ENCODE measurements at places on chromosomes 3 and 15.

DNA sequence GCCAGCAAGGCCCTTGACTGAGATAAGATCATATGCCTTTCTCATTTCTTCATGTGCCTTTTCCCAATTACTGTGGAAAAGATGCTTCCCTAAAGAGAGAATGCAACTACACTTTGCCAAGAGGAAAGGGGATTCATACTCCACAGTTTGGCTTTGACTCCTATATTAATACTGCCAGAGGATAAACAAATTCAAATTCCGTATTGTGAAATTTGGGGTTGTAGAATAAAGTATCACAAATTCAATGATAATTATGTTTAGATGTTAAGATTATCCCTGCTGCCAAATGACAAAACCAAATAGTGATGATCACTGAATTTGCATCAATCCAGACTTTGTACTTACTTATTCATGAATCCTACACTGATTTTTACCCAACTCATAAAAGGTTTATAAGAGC is 88.5 kb upstream of the MNS1 start:
- DNase-seq: no peak

- DNase-seq: no peak
Observed at GRCh38 chr3:158248261-158248660, 138.4 kb downstream of the RSRC1 start.

DNA sequence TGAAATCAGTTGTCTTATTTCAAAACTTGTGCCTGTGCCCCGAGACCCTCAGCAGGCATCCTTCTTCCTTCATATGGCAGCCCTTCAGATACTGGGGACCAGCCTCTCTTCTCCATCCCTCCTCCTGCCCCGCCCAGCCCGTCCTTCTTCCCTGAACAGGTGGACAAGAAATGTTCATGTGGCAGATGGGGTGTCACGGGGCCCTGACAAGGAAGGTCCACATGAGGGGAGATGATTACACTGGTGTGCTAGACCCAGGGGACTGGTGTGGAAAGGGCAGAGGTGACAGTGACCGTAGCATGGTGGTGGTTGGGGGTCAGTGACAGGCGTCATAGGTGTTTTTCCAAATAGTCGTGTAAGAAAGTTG is 150.9 kb downstream of the CHDH start:
- DNase-seq: no peak

- DNase-seq: no peak
Observed at GRCh38 chr3:62128051-62128450, 245.3 kb downstream of the FEZF2 start.

DNA sequence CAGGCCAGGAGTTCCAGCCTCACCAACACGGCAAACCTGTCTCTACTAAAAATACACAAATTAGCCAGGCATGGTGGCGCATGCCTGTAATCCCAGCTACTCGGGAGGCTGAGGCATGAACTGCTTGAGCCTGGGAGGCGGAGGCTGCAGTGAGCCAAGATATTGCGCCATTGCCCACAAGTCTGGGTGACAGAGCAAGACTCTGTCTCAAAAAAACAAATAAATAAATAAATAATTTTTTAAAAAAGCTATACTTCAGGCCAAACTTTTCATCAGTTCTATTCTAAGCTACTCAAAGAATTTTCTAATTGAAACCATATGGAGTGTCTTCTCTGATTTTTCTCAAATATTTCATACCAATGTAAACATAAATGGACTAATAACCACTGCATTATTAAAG is 43.5 kb downstream of the PHC3 start:
- DNase-seq: no peak

DNA sequence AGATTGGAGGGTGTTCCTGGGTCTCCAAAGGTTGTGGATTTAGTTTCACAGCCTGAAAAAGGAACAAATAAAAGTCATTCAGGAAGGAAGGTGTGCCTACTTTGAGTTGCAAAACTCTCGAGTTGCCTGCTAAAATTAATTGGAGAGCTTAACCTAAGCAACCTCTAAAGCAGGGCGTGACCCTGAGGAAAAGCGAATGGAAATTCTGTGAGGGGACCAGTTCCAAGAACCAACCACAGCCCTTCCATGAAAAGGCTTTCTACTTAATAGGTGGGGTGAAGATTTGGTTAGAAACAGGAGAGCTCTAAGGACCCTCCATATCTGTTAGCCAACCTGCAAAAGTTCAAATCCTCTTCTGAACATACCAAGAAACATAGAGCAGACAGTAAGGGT is 1.5 kb downstream of the CD80 start:
- DNase-seq: no peak

DNA sequence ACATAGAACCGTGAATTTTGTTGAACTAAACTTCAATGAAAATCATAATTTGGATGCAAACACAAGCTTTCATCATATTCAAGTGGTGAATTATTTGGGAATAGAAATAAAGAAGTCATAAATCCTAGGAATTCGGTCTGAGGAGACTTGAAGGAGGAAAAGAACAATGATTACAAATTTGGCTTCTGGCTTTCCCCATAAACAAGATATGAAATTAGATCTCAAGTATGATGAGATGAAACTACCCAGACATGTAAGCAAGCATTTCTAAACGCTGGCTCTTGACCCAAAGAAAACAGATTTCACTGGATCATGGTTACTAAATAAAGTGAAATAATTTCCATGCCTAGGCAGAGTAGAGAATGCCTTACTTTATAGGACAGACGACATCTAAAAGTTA is 146.9 kb upstream of the LRTM1 start:
- DNase-seq: no peak

- no peak for DNase-seq
Observed at GRCh38 chr15:75002398-75002797, 7.0 kb downstream of the SCAMP5 start.

GRCh38 chr3:108031895-108032294 is 58.9 kb downstream of the CD47 start:
- no peak for DNase-seq

DNA sequence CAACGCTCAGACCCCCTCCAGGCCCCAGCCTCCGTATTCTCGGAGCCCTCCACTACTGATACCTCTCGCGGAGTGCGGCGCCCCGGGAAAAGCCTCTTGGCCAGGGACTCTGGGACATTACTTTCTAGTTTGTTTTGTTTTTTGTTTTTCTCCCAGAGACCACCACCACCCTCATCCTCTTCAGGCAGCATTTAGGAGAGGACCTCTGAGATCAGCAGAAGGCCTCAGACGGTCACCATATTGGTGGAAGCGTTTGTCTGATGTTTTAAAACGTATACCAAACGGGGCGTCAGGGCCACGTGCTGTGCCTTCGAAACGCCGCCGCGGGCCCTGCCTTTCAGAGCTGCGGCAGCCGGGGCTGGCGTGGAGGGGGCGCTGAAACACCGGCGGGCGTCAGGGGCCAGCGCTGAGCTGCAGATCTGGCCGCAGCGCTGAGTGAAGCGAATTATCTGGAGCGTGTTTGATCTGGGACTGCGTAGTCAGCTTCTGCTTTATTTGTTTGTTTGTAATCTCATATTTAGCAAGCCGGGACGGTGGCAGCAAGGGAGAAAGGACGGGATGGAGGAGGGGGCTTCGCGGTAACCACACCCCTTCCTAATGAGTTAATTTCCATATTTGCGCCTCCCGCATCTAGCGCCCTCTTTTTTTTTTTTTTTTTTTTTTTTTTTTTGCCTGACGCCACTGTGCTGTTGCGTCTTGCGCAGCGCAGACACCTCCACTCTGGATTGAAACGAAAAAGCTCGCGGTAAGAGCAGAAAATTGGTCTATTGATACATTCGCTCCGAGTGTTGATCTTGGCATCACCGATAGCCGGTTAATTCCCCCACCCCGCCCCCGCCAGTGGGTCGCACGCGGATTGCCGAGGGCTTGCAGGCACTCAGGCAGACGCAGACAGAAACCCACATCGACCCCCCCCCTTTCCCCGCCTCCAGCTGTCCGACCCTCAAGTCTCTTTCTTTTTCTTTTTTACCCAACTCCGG is 14.9 kb downstream of the SOX2 start:
- DNase-seq: no peak

DNA sequence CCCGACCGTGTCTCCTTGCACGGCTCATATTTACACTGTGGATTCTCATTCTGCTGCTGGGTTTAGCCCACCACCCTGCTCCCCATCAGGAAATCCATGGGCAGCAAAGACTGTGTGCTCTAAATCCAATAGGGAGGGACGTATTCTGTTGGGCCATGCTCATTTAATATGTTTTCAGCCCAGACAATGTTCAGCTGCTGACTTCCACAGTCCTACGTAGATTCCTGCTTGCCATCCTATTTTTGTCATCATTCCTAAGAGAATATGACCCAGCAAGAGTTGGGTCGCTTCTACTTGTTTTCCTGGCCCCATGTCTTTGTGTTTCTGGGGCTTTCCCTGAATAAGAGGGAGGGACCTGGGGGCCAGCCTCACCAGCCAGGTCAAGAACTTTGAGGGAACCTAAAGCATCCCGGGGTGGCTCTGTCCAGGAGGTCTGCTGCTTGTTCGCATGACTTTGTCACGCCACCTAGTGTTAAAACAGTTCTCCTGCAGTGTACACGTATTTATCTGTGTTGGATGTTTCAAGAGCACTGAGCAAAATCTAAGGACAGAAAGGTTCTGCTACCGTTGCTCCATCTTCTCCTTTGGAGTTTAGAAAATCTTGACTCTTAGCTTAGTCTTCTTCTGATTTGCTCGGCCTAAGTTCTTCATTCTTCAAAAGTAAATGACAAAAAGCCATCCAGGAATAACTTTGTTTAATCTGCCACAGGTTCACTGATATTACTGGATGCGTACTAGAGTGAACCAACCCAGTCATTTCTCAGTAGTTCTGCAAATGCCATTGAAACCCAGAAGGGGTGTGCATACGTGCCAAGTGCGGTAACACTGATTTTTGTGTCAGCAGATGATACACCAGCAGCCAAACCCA is 79.8 kb upstream of the NR2E3 start:
- peak; percentile 7 for DNase-seq
